Naive thymus-derived CD8-positive, alpha-beta T cell (primary cell): ENCODE measurements at places on chromosomes 4 and X. TPM values are rescaled to one million over a fixed set of nuclear protein-coding genes. Genes with fewer than 3 reads are reported as not detected.
A peak's percentile ranks its signal among the peaks of the same experiment; 100 is the strongest.

GRCh38 chrX:9997524-9997923 lies 30.4 kb downstream of the CLDN34 start:
- H3K27ac ChIP-seq, result no peak overlapping the region
- H3K4me1 ChIP-seq, result no peaks in the 10 kb centered on the region
- H3K4me3 ChIP-seq, result no peak overlapping the region
- H3K27me3 ChIP-seq, result no peaks in the 10 kb centered on the region

- H3K4me3 ChIP-seq, result no peak overlapping the region
- no peak for DNase-seq
- no peaks in the 10 kb centered on the region for H3K4me1 ChIP-seq
- H3K27ac ChIP-seq, result no peak overlapping the region
- no peaks in the 10 kb centered on the region for H3K36me3 ChIP-seq
These were observed 115.0 kb downstream of the CEP44 start for GRCh38 chr4:174398728-174399127.

- peaks cover 47% of the 10 kb centered on the region for H3K4me1 ChIP-seq
- H3K27me3 ChIP-seq, result peaks cover 20% of the 10 kb centered on the region
- DNase-seq, result peak; percentile 25
- H3K36me3 ChIP-seq, result no peaks in the 10 kb centered on the region
- no peak overlapping the region for H3K27ac ChIP-seq
- peak overlapping the region; percentile 76 for H3K4me3 ChIP-seq
These were observed 1.4 kb downstream of the MAMLD1 start for GRCh38 chrX:150364347-150365050.

- H3K27me3 ChIP-seq, result peaks cover 23% of the 10 kb centered on the region
- peaks cover 18% of the 10 kb centered on the region for H3K4me1 ChIP-seq
- no peak for DNase-seq
- no peaks in the 10 kb centered on the region for H3K36me3 ChIP-seq
- no peak overlapping the region for H3K27ac ChIP-seq
- H3K4me3 ChIP-seq, result no peak overlapping the region
These were observed 35.7 kb downstream of the AFAP1 start for GRCh38 chr4:7903791-7904516.

- H3K27ac ChIP-seq, result peak overlapping the region; percentile 92
- peak overlapping the region; percentile 99 for H3K4me3 ChIP-seq
- H3K36me3 ChIP-seq, result peaks cover 15% of the 10 kb centered on the region
- no peak for DNase-seq
- no peaks in the 10 kb centered on the region for H3K27me3 ChIP-seq
These were observed 1.0 kb downstream of the TRMT44 start for GRCh38 chr4:8441499-8442091.

- no peak overlapping the region for H3K4me3 ChIP-seq
- H3K27ac ChIP-seq, result peak overlapping the region; percentile 31
- H3K36me3 ChIP-seq, result no peaks in the 10 kb centered on the region
These were observed 329.1 kb downstream of the FBXW7 start for GRCh38 chr4:152206646-152207377.

Gene GSX2
- not detected for polyA plus RNA-seq

Gene CACNA1F
- polyA plus RNA-seq, result not detected

Gene CLTRN
- 0.71 TPM for polyA plus RNA-seq

Gene TAF7L
- not detected for polyA plus RNA-seq
